ENCODE measurements at places on chromosomes 7 and 10.

DNA sequence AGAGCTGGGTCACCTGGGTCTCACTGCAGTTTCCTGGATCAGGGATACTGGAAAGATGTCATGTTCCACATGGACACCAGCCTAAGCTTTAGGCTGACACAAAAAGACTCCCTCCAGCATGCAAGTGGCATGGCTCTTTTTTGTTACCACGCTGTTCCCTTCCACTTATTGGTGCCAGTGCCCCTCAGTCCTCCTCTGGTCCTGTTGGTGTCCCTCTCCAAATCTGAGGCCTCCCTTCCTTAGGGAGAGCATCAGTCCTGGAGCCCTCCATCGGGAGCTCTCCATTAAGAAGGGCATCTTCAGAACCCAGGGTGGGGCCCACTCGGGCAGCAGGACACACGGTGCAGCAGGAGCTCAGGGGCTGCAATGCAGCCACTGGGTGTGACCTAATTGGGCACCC lies 76.1 kb upstream of the LRRC18 start:
- no peak for DNase-seq

DNA sequence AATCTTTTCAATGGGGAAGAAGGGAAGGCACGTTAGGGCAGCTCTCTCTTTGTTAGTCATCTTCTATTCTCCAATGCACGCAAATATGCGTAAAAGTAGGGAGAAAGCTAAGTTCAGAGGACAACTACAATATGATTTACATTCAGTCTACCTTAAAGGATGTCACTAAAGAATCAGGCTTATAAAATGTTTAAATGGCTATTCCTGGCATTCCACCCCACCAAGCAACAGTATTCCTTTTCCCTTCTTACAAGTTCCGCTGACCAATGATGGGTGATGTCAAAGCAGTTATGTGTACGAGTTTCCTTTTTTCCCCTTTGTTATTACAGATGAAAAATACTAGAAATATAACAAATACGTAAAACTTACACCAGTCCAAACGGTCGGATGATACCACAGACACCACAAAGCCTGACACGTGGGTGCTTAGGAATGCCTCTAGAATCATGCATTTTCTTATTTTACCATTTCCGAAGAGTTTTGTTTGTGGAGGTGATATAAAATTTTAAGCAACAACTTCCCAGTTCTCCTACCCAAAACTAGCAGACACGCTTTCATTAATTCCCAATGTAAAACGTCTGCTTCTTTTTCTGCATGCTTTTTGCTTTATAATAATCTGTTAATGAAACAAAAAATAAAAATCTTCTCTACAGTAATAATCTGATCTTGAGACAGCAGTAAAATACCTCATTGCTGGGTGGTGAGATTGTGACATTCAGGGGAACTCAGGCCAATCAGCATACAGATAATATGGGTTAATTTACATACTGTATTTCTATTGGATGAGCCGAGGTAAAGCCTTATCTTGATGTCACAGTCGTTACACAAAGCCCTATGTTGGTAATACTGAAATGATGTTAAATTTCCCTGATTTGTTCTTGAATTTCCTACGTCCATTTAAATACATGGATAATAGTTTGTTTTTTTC lies 708 bp upstream of the GPR85 start:
- no peak for DNase-seq

DNA sequence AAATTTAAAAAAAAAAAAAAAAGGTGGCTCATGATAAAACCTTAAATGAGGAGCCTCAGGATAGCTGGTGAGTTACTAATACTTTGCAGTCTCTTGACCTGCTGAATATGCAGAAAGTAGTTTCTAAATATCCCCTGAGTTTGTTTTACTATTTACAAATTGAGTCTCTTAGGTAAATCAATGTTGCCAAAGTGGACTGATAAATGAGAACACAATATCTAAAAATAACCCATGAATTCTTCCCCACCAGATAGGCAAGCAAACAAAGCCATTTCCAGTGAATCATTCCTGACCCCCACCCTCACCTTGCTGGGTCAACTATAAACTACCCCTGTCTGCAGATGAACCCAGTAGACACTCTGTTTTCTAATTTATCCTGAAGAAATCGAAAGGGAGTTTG lies 78.9 kb downstream of the GFRA1 start:
- DNase-seq, result no peak

DNA sequence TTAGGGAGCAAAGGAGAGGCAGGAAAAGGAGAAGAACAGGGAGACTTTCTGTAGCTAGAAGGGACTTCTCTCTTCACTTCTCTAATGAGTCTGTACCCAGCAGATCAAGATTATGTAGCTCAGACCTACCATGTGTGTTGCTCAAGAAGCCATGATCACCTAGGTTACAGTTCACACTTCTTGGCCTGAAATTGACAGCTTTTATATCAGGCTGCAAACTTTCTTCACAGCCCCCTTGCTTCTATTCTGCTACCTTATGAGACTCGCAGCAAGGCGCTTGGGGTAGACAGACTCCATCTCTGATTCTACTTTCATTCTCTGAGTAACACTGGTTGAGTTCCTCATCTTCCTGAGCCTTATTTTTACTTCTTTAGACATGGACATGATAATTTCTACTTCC lies 19.6 kb upstream of the GIMAP2 start:
- DNase-seq, result no peak

DNA sequence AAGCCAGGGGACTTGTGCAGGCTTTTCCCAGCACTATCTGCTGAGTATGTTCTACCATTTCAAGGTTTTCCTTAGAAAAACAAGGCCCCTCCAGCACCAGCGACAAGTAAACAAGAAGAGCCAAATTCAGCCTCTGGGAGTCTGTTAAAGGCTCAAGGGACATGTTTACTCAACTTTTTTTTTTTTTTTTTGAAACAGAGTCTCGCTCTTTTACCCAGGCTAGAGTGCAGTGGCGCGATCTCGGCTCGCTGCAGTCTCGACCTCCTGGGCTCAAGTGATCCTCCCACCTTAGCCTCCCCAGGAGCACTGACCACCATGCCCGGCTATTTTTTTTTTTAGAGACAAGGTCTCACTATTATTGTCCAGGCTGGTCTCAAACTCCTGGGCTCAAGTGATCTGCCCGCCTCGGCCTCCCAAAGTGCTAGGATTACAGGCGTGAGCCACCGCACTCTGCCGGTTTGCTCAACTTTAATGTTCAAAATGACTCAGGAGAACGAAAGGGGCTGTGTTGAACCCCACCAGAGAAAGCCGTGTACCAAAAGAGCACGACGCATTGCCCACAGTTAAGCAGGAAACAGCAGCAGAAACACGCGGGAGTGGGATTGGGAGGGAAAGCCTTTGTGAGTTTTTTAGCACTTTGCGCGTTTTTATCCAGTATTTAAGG lies 772 bp downstream of the PRDX3 start:
- no peak for DNase-seq

GRCh38 chr7:44145479-44145968 lies 4.4 kb upstream of the MYL7 start:
- no peak for DNase-seq

GRCh38 chr10:97960269-97961056 lies 70.0 kb downstream of the CRTAC1 start:
- DNase-seq, result no peak

GRCh38 chr10:11601670-11602069 lies 9.8 kb downstream of the USP6NL start:
- no peak for DNase-seq

DNA sequence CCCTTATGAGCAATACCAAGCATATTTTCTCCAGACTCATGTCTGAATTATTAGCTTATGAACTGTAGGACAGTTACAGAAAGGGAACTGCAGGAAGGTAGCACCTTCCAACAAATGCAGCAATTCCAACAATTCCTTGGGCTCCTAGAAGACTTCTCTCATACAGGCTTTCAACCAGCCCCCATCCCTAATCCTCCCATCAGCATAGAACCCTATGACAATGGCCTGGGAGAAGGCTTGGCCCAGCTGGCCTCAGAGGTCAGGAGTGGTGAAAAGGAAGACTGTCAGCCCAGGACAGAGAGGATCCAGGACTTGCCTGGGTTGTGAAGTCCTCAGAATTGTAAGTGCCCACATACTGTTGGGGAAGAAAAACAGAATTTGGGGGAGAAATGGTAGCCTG lies 5.9 kb downstream of the VPS41 start:
- DNase-seq, result no peak

- DNase-seq, result no peak
These were observed 90.1 kb upstream of the NANOS1 start for GRCh38 chr10:118939211-118940007.

GRCh38 chr7:35722054-35722849 lies 27.3 kb upstream of the HERPUD2 start:
- no peak for DNase-seq

GRCh38 chr10:102850025-102850518 lies 4.0 kb upstream of the BORCS7 start:
- no peak for DNase-seq
